ENCODE measurements at places on chromosomes 13 and 19. TPM values are rescaled to one million over a fixed set of nuclear protein-coding genes. Genes with fewer than 3 reads are reported as not detected.

KRTDAP gene
- not detected for polyA plus RNA-seq

HCST gene
- polyA plus RNA-seq: 4.1 TPM

ZNF320 gene
- 4.8 TPM for polyA plus RNA-seq

SLC5A5 gene
- not detected for polyA plus RNA-seq

BST2 gene
- 175 TPM for polyA plus RNA-seq

ZNF835 gene
- polyA plus RNA-seq: 2.0 TPM
